Progenitor cell of endocrine pancreas (in vitro differentiated cells): ENCODE measurements at places on chromosomes 7 and 10. TPM values are rescaled to one million over a fixed set of nuclear protein-coding genes. Genes with fewer than 3 reads are reported as not detected.

Gene RBP3
- total RNA-seq = 0.10 TPM in 1 of 2 replicates, not detected in the other

Gene PHKG1
- 0.27 and 1.2 TPM in 2 replicates for total RNA-seq

Gene CLRN3
- total RNA-seq = 2.7 and 3.2 TPM in 2 replicates

Gene CLEC2L
- total RNA-seq = 0.22 TPM in 1 of 2 replicates, not detected in the other

Gene HOXA6
- total RNA-seq = 0.38 TPM in 1 of 2 replicates, not detected in the other

Gene GFRA1
- total RNA-seq = 8.7 and 14.6 TPM in 2 replicates

Gene SMO
- total RNA-seq = 103 and 104 TPM in 2 replicates

Gene PRRT4
- total RNA-seq = 0.86 and 2.9 TPM in 2 replicates

Gene DUSP5
- 92.9 and 97.9 TPM in 2 replicates for total RNA-seq

Gene UNCX
- not detected in 2 replicates for total RNA-seq
